DMS 273 treated with DMSO at 0.1 percent for 48 hours (cell line): ENCODE measurements at places on chromosomes 2 and 18.

DNA sequence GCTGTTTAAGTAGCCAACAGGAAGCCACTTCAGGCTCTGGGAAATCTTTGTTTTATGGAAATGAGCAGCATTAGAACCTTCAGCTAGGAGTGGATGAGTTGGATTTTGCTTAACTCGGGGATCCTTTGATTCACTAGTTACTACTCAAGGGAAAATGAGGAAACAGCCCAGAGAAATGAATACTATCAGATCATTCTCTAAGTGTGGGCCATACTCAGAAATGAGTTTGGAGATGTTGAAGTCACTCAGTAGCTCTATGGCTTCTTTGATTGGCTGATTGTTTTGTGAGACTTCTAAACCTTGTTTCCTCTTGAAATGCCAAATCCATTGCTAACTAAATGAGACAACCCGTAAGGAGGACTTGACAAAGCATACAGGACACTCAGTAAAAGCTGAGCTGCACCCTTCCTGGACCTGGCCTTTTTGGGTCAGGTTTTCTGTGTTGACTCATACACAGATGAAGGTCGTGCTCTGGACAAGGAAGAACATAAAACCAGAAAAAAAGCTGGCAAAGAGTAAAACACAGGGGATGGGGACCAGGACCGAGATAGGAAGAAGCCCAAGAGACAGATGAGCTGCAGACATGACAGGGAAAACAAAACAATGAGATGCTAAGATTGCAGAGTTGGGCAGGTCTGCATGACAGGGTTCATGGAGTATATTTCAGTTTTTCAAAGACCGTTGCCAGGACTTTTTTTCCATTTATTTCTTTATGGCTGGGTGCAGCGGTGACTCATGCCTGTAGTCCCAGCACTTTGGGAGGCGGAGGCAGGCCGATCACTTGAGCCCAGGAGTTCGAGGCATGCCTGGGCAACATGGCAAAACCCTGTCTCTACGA, 41.6 kb downstream of the INO80C start:
- no peak for DNase-seq

GRCh38 chr18:45549290-45549689, 66.0 kb upstream of the SLC14A2 start:
- no peak for DNase-seq

- DNase-seq, result no peak
Measured at GRCh38 chr2:158228943-158229508, 127.3 kb downstream of the UPP2 start.

DNA sequence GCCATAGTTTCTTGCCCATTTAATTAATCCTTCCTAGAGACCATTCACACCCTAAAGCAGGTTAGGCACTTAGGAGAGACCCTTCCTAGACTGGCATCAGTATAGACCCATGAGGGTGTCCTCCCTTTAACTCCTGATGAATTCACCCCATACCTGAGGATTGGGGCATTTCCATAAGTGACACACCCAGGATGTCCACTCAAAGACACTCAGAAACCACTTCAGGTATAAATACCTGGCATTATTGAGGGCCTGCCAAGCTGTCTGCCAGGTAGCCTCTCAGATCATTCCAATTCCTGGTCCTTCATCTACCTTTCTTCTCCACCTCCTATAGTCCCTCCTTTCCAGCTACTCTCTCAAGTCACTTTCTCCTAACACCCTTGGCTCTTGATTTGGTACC, 57.5 kb upstream of the SLC14A2 start:
- no peak for DNase-seq
